ENCODE measurements at places on chromosomes 3 and 15.

DNA sequence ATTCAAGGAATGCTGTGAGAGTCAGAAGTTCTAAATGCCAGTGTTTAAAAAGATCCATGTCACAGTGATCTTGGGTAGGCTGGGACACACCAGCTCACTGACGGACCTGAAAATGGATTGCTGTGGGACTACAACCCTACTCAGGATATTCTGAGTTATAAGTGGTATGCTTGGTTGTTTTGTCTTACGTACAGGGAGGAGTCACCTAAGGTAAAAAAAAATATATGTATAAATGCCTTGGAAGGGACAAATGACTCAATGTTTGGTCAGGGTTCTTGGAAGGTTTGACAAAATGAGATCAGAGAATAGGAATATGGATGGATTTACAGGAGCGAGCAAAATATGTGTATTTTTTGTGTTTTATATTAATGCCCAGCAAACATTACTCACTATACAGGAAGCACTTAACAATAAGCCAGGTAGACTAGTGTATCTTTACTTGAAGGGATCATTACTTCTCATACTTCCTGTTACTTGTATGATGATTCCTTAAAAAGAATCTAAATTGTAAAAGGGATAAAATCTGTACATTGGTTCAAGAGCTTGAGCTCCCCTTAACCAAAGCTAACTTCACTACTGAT lies 767.3 kb downstream of the GBE1 start:
- DNase-seq, result no peak

- DNase-seq, result peak; percentile 89
Observed at GRCh38 chr15:52558196-52558595, 10.6 kb downstream of the ARPP19 start.

- DNase-seq, result no peak
Observed at GRCh38 chr3:50577348-50577747, 8.0 kb downstream of the HEMK1 start.

DNA sequence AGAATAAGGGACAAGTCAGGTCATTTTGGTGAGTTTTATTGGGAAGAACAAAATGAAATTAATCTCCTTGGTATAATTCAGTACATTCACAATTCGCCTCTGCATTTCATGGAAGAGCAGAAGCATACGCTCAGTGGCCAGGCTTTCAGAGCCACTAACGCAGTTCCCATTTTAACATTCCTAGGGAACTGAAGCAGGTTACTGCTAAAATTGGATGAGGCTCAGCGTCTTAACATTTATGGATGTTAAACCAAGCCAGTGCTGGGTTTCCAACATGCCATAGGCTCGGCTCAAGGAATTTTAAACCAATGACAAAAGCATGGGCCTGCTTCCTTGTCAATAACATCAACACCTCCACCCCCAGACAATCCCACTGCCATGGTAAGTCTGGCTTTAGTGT lies 172.7 kb upstream of the PRICKLE2 start:
- DNase-seq, result no peak

GRCh38 chr3:73394240-73394639 lies 230.5 kb downstream of the PDZRN3 start:
- DNase-seq, result no peak

GRCh38 chr3:175082631-175083030 lies 223.5 kb downstream of the NAALADL2 start:
- DNase-seq, result no peak

DNA sequence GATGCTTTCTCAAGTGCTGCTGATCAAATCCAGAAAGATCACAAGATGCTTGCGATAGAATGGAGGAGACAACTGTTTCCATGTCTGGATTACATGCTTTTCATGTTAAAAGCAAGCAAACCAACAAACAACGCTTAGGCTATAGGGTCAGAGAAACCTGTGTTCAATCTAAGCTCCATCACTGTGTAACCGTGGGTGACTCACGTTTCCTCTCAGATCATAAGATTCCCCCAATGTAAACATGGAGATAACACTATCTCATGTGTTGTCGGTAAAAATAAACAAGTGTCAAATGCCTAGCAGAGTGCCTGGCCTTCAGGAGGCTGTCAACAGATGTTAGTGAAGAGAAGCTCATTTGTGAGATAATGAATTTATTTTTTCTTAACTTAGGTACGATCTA lies 907.8 kb downstream of the NTRK3 start:
- no peak for DNase-seq

GRCh38 chr3:179560791-179561190 lies 1.9 kb upstream of the ACTL6A start:
- no peak for DNase-seq

DNA sequence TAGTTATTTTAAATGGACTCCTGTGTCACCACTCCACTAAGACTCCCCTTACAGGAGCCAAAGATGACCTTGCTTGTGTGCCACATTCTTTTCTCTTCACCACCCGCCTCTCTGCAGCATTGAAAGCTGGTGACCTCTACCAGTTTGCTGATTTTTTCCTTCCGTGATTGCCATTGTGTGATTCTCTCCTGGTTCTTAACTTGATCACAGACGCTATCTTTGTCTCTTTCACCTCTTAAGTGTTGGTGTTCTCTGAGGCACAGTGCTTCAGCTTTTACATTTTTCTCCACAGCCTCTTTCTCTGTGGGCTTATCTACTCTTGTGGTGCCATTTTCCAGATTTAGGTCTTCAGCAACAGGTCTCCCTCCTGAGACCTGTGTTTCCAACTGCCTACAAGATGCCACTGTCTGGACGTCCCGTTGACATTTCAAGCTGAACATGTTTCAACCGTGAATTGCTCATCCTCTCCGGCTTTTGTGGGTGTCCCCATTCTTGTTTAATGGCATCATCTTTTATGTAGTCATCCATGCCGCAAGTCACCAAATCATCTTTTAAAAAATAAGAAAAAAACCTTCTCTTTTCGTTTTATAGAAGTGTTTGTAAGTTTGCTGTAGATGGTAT lies 26.5 kb downstream of the IQGAP1 start:
- no peak for DNase-seq

GRCh38 chr15:52682200-52682599 lies 3.0 kb upstream of the ATOSA start:
- DNase-seq, result no peak

DNA sequence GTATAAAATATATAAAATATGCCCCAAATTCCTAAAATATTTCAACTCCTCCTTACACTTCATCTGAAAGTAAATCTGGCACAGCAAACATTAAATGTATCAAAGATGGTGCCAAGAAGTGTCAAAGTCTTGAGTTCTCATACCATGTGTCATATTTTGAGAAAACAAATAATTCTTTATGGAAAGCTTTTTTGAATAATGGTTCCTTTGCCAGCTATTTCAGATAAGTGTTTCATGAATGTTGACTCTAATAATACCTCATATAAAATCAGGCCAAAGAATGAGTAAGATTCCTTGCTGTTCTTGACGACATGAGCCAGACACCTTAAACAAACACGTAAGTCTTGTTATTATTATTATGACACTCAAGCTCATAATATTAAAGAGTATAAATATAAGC lies 30.3 kb upstream of the ZNF385D start:
- DNase-seq, result no peak

DNA sequence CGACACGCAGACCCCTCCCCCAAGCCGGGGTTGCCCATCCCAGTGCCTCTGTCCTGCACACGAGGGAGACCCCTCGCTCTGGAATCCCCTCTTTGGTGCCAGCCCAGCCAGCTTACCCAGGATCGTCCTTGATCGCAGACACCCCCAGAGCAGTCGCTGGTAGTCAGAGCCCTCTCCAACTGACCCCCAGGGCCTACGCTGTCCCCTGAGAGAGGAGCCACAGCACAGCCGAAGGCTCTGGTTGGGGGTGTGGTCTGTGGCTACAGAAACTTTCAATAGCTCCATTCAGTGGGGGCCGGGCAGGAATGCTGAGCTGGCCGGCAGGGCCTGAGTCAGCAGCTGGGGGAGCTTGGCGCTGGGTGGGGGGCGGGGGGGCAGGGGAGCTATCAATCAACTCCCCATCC lies at the start of gene LCTL:
Gene LCTL (minus strand): TSS at position 258 of the 404 bp plus-strand sequence. CDS start 633 bp downstream, outside the sequence.
- no peak for DNase-seq

DNA sequence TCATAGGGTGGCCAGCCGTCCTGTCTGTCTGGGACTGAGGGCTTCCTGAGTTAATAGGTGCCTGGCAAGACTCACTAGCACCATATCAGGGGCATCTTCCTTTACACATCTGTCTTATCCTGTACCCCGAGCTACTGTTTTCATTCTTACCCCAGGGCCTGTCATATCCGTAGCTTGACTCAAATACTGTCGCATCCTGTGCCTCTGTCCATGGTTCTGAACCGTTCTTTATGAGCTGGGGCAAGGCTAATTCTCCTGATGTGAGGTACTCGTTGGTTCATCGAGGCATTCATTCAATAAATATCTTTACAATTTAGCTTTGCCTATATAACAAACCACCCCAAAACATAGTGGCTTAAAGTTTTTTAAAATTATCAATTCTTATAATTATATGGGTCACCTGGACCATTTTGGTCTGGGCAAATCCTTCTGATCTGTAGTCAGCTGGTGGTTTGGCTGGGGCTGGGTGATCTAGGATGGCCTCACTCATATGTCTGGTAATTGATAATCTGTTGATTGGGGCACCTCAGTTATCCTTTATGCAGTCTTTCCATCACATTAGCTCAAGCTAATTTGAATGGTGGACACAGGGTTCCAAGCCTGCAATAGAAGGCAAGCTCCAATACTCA lies 121.2 kb downstream of the TLE3 start:
- peak; percentile 77 for DNase-seq

DNA sequence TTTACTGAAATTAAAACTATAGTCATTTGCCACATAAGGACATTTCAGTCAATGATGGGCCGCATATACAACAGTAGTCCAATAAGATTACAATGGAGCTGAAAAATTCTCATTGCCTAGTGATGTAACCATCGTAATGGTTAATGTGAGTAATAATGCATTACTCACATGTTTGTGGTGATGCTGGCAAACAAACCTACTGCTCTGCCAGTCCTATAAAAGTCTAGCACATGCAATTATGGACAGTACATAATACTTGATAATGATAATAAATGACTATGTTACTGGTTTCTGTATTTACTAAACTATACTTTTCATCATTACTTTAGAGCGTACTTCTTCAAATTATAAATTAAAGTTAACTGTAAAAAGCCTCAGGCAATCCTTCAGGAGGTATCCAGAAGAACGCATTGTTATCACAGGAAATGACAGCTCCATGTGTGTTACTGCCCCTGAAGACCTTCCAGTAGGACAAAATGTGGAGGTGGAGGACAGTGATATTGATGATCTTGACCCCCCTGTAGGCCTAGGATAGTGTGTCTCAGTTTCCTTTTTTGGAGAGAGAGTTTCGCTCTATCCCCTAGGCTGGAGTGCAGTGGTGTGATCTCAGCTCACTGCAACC lies 102.7 kb downstream of the ATP1B3 start:
- DNase-seq, result no peak

DNA sequence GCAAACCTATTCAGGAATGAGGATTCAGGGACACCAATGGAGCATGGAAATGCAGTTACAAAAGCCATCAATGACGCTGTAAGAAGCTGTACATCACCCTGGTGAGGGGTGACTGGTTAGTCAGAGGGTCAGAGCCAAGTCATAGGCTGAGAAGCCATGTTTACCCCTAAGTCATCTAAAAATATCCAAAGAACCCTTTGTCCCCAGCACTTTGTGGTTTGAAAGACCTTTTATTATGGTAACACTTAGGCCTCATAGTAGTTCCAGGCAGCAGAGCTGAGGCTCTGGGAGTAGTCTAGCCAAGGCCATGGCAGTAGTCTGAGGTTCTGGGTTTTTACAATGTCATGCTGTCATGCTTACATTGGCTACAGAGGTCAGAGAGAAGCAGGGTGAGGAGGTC lies 131.2 kb downstream of the CTNNB1 start:
- no peak for DNase-seq

DNA sequence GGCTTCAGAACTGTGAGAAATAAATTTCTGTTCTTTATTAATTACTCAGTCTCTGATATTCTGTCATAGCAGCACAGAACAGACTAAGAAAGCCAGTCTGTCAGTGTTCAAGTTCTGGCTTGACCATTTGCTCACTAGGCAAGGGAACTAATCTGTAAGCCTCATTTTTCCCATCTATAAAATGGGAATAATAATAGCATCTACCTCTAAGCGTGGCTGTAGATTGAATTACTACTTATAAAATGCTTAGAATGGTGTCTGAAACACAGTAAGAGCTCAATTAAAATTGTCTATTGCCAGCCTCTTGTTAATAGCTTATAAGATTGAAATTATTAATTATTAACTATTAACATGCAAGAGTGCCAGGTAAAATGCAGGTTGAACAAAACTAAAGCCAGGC lies 209.7 kb upstream of the LRRFIP2 start:
- no peak for DNase-seq

- no peak for DNase-seq
Observed at GRCh38 chr3:58369876-58370275, 37.2 kb downstream of the PXK start.

Measured in activated CD8-positive, alpha-beta memory T cell treated with anti-CD3 and anti-CD28 coated beads, Interleukin-2, amount 10 ng/mL, durations not matched to agents 7 days and 5 days (primary cell).